ENCODE measurements at places on chromosomes 4 and X.

GRCh38 chr4:39685990-39686389 is 11.9 kb upstream of the UBE2K start:
- DNase-seq: no peak

DNA sequence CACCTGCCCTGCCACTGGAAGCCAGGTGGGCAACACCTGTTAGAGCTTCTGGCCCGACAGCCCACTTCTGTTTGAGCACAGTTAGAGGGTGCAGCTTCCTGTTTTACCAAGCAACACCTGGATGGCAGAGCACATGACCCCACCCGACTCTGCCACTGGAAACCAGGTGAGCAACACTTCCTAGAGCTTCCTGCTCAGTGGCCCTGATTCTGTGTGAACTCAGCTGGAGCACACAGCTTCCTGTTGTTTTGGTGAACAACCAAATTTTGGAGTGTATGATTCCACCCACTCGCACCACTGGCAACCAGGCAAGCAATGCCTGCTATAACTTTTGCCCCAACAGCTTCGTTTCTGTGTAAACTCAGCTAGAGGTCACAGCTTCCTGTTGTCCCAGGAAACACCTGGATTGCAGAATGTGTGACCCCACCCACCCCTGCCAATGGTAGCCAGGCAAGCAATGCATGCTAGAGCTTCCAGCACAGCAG is 163.8 kb upstream of the KLF8 start:
- no peak for DNase-seq

GRCh38 chr4:47215759-47216158 is 184.4 kb downstream of the GABRB1 start:
- no peak for DNase-seq

GRCh38 chr4:151147000-151147399 is 47.6 kb downstream of the RPS3A start:
- no peak for DNase-seq

- DNase-seq: no peak
These were observed 57.8 kb upstream of the GPR78 start for GRCh38 chr4:8522160-8523120.

- DNase-seq: no peak
These were observed 33.7 kb downstream of the RBPJ start for GRCh38 chr4:26354491-26354890.

- no peak for DNase-seq
These were observed 186.6 kb downstream of the RPA4 start for GRCh38 chrX:97070346-97070745.

DNA sequence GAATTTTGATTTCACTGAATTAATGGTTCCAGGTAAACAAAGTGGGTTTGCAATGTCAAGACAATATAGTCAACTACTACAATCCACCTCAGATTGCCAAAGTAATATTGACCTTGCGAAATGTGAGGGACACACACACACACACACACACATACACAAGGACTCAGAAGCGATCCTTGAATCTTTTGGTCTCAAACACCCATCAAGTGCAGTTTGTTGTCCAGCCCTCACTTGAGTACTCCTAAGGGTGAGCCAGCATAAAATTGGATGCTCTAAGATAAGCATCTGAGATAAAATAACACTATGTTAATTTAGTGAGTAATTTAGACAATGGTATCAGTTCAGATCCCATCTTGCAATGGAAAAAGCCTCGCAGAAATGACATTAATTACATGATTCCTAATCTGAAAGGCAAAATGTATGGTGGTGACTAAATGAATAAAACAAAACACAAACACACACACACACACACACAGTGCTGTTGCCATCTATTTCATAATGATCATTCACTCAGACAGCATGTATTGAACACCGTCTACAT is 102.5 kb downstream of the RASL11B start:
- DNase-seq: no peak

- no peak for DNase-seq
These were observed 364.1 kb downstream of the MAGEB5 start for GRCh38 chrX:26580021-26580420.

DNA sequence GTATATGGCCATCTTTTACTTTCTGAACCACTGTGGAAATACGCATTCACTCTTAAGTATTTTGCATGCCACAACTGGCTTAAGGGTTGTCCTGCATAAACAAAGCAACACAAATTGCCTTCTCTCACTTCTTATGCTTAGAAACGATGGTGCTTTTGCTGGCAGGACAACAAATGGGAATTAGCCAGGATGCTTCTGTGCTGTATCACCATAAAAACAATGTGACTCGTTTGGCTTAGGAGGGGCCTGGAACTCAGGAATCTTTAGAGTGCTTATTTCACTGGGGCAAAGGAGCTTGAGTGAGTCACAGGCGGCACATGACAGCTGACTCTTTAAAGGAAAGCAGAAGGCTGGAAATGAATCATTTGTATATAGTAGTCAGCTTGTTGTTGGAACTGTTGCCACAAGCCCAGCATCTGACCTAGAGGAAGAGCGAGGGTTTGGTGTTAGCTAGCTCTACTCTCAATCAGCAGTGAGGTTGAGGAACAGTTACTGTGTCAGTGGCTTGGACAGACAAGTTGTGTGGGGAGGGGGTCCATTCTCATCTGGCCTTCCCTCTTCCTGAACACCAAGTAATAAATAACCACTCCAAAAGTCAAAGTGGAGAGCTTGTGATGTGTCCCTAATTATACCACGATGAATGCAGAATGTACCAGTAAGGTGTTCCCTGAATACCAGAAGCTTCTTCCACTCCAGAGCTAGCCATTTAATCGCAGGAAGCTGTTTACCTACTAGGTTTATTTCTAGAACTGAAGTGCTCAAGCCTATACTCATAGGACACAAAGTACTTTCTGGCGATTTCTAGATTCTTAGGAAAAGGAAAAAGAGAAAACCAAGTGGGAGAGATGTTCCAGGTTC is 293.1 kb downstream of the CAMK2D start:
- DNase-seq: no peak

DNA sequence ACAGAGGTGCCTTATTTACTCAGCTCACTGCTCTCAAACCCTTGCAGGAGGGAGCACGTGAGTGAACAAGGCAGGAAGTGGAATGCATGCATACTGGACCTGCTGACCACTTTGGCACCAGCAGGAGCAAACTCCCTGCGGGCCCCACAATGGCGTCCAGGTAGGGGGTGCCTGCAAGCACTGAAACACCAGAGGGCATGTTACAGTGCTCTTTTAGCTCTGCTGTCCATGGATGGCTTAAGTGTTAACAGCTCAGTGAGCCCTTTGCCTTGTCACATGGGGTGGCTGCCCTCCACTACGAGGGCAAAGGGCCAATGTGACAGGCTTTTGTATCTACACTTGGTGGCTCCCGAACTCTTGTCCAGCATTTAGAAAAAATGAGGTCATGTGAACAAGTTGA is 199.5 kb upstream of the UGT8 start:
- DNase-seq: no peak

Data from NCI-H774 (cell line).